ENCODE measurements at places on chromosomes 1 and 21.

- peak; percentile 75 for DNase-seq
Observed at GRCh38 chr1:172390683-172391551, 29.6 kb upstream of the C1orf105 start.

GRCh38 chr1:98133131-98133530 lies 212.3 kb upstream of the DPYD start:
- peak; percentile 62 for DNase-seq

DNA sequence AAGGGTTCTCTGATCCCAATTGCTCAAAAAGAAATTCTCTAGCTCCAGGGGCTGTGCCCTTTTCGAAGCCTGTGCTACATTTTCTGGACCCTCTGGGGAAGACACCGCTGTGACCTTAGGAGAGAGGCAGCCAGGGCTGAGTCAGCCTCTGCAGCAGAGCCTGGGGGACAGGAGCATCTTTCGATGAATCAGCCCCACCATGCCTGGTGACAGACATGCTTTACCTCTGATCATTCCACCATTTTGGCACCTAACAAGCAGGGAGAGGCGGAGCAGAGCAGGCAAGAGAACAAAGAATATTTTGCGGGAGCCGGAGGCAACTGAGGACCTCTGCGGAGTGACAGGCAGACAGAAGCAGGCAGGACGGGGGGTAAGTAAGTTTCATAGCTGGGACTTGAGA lies 84.9 kb downstream of the VWA5B1 start:
- peak; percentile 50 for DNase-seq

DNA sequence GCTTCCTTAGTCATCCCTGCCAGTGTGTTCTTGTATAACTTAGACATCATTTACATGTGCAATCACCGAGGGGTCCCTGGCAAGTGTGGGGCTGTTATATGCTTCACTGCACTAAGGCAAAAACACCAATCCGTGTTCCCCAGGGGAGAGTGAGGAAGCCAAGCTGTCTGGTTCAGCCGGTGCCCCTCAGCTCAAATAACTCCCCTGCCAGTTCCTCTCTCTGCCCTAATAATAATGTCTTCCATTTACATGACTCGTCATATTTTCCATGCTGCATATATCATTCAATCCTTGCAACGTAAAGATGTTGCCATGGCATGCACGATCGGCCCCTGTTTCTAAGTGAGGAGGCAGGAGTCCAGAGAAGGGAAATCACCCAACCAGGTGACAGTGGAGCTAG lies 24.4 kb upstream of the NDC1 start:
- no peak for DNase-seq

GRCh38 chr1:6490181-6491080 lies 1.0 kb downstream of the PLEKHG5 start:
- peak; percentile 75 for DNase-seq

GRCh38 chr1:106700211-106700610 lies 356.3 kb upstream of the PRMT6 start:
- DNase-seq, result peak; percentile 89

DNA sequence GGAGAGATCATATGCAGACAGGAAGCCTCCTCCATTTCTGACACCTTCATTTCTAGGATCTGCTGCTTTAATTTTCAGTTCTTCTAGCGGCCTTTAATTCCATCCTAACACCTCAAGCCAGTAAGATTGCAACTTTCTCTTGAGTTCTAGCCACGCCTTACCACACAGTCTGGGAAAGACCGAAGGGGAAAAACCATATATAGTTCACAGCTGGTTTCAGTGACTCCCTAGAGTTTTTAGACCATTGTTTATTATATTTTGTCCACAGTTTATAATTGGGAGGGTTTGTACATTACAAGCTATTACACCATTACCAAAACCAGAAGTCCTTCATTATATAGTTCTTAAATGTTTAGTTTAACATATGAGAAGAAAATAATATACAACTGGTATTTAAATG lies 37.5 kb downstream of the DPH5 start:
- DNase-seq, result no peak

DNA sequence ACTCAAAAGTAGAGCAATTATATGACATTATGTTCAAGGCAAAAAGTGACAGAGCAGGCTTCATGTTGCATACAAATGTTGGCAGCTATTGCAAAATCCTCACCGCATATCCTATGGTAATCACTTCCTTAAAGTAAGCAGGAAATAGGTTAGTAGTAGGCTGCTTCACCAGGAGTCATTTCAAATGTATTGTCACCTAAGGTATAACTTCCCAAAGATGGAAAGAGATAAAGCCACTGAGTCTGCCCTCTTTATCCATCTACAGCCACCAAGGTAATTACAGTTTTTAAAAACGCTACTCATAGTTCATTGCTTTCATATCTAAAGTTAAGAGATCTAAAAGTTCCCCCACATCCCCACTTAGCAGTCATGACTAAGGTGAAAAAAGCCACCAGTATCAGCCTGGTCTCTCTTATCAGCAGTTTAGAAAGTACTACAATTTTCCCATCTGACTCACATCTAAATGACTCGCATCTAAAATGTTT lies 31.6 kb upstream of the UBE2U start:
- DNase-seq, result peak; percentile 82

DNA sequence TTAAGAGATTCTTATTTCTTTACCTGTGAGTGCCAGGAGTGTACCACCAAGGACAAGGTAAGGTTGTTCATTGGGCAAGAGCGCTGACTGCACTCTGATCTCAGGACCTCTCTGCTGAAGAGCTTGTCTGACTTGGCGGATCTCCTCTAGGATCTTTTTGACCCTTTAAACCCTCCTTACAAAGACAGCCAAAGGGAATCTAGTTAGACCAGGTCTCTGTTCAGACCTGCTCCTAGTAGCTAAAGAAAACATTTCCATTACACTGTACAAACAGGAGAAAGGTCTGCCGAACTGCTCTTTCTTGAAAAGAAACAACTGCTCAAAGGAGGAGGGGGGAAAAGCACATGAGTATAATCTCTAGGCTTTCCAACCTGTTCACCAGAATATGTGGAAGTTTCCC lies 49.3 kb downstream of the SMYD2 start:
- DNase-seq, result no peak

- no peak for DNase-seq
Observed at GRCh38 chr1:201427963-201428362, 6.4 kb upstream of the TNNI1 start.

GRCh38 chr1:29855561-29856160 lies 619.3 kb downstream of the PTPRU start:
- no peak for DNase-seq

DNA sequence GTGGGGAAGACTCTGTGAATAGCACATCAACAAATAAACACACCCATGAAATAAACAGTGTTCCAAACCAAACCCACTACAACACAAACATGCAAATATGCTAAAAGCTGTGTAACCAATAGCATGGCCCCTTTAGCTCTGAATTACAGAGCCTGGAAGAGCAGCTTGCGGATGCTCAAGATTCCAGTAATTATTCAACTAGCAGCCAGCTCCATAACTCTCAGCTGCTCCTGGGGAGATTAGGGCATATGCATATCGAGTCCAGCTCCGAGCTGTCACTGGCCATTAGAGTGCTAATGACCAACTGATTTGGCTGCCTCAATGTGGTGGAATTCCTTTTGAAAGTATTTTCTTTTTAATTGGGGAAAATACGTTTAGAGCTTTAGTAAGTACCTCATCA lies 207.1 kb downstream of the HHAT start:
- DNase-seq, result no peak

GRCh38 chr1:217062586-217062985 lies 339.4 kb upstream of the ESRRG start:
- no peak for DNase-seq

DNA sequence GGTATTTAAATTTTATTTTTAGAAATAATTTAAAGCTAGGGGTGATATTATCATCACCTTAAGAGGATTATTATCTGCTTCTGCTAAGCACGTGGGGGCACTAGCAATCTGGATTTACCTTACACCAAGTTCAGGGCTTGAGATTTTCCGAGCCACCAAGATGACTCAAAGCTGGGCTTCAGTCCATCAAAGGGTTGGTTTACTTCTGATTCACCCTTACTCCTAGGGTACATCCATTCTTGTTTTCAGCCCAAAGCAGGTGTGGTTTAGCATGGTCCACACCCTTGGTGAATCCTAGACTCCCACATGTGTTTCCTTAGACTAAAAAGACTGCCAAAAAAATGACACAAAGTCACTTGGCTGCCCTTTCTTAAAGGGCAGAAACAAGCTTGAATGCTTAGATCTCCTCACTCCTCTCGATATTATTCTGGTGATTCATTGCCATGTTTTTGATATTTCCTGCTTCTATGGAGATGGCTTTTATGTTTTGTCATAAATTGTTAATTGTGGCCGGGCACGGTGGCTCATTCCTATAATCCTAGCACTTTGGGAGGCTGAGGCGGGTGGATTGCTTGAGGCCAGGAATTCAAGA lies 9.8 kb upstream of the PRSS38 start:
- DNase-seq, result peak; percentile 80

GRCh38 chr1:20732071-20732587 lies 374 bp downstream of the SH2D5 start:
- peak; percentile 71 for DNase-seq

DNA sequence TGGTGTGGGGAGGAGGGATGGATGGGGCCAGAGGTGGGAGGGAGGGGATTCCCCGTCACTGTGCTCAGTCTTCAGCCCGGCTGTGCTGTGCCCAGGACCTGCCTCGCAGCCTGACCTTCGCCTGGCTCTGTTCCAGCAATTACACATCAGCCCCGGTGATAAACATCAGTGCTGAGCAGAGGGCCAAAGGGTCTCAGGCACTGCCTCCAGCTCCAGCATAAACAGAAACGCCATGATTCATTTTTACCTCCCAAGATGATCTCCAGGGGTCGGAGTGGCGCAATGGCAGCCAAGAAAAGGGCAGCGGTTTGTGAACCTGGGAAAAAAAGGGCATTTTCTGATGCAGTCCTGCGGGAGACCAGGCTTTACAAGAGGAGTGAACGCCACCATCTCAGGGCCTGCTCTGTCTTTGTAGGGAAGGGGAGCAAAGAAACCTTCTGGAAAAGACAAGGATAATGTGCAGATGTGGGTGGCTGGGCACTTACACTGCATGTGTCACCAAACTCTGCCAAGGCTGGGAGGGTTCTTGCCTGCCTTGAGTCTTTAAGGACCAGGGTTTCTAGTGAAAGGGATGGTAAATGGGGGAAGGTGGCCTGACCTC lies 28.1 kb downstream of the SHISA4 start:
- DNase-seq, result peak; percentile 84

GRCh38 chr1:232923739-232924386 lies 26.5 kb upstream of the NTPCR start:
- no peak for DNase-seq

GRCh38 chr1:27527223-27527889 lies 37.4 kb upstream of the WASF2 start:
- no peak for DNase-seq

DNA sequence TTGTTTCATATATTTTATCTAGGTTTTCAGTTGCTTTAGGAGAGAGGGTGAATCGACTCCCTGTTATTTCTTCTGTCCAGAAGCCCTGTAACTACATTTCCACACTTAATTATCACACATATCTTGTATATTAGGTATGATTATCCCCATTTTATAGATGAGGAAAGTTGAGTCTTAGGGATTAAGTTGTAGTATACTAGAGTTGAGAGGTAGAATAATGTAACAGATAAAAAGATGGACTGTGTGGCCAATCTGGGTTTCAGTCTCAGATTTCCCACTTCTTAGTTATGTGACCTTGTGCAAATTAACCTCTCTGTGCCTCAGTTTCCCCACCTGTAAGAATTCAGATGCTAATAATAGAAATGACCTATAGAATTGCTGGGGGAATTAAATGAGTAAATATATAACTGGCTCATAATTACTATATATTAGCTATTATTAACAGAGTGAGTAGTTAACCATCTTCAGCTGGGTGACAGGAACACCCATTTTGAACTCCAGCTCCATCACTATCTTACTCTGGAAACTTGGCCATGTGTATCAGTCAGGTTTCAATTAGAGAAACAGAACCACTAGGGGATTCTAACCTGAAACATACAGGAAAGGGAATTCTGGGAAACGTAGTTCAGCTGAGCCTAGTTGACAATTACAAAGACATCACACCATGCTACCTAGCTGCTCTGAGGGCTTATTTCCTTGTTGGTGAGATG lies 20.4 kb upstream of the FOXO6 start:
- DNase-seq, result no peak

- peak; percentile 93 for DNase-seq
Observed at GRCh38 chr21:15064576-15065391, at the start of gene NRIP1. Gene NRIP1, minus strand, starts transcription at chr21:15065000. Its CDS starts 96,808 bp downstream, at chr21:14968192.

GRCh38 chr21:31176725-31177124 lies 138.4 kb upstream of the KRTAP19-8 start:
- no peak for DNase-seq

DNA sequence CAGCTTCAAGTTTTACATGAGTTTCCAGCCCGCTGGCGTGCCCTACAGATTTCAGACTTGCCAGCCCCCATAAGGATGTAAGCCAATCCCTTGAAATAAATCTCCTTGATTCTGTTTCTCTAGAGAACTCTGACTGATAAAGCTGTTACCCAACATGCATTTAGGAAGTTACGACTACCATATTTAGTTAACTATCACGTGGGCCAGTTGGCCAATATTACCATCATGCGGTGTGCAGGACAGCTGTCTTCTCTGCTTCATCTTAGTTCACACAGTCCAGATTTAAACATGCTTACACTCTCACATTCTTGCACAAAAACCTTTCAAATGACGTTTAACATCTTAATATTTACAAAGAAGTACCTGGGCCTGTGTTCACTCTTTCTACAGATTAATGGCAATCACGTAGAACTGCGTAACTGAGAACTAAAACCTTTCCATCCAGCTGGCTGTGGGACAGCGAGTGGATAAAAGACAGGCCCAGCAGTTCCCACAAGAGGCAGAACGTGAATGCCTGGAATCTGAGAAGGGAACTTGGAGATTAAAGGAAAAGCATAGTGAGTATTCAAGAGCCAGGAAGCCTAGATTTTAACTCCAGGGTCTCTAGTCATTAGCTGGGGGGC lies 20.8 kb downstream of the FAM177B start:
- no peak for DNase-seq

- DNase-seq, result no peak
Observed at GRCh38 chr1:180548686-180549317, 10.0 kb upstream of the OVAAL start.

GRCh38 chr1:36458910-36459309 lies 5.3 kb downstream of the MRPS15 start:
- no peak for DNase-seq

DNA sequence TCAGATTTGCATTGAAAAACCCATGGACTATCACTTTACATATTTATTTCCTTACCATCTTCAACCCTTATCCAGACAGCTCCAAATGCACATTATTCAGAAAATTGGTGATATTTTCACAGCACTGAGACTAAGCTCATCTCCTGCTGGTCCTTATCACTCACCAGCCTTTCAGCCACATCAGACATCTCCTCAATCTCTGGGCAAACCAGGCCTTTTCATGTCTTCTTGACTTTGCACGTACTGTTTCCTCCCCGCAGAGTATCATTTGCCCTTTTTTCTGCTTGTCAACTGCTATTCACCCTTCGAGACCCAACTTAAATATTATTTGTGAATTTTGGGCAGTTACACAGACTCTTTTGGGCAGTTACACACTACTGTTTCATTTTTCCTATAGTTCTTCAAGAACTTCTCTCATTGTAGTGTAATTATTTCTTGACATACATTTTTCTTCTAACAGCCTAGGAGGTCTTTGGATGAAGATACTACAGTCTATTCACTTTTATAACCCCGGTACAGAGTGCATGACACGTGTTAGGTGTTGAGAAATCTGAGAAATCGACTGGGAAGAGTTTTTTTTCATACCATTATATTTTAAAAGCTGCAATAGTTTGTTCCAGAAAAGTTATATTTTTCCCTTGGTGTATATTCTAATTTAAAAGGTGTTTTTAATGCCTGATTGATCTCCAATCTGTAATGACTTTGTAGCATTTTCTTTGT lies 98.0 kb downstream of the FGGY start:
- no peak for DNase-seq
